ENCODE measurements at places on chromosomes 11 and 22. TPM values are rescaled to one million over a fixed set of nuclear protein-coding genes. Genes with fewer than 3 reads are reported as not detected.

GRCh38 chr11:127552446-127552845, 551.9 kb upstream of the KIRREL3 start:
- no peak for DNase-seq

Gene HNRNPUL2
- 18.4 TPM for total RNA-seq

Gene RIBC2
- 0.30 TPM for total RNA-seq

GRCh38 chr11:111225881-111226280, 19.6 kb upstream of the POU2AF2 start:
- no peak for DNase-seq

GRCh38 chr11:91164452-91164822, 941.6 kb upstream of the CHORDC1 start:
- DNase-seq = no peak

DNA sequence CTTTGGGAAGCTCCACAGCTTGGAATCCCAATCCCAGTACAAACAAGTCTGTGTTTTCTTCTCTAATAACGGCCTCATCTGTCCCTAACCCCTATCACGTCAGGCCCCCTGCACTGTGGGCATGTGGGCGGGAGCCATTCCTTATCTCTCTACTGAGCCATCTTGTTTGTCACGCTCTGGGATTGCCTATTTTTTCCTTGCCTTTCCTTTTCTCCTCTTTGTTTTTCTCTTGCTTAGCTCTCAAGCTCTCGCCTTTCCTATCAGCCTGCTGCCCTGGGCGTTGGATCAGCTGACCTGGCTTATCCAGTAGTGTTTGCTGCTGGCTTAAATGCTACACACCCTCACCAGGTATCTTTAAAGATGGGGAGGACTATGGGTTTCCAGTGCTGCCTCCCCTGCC, 35.8 kb downstream of the ARHGAP1 start:
- no peak for DNase-seq
